Right cardiac atrium (tissue), 5 donors: ENCODE measurements at places on chromosomes 6 and 20. TPM values are rescaled to one million over a fixed set of nuclear protein-coding genes. Genes with fewer than 3 reads are reported as not detected.

The HSPA1L gene
- total RNA-seq: 2.5 TPM

The SLC22A2 gene
- total RNA-seq: not detected

DNA sequence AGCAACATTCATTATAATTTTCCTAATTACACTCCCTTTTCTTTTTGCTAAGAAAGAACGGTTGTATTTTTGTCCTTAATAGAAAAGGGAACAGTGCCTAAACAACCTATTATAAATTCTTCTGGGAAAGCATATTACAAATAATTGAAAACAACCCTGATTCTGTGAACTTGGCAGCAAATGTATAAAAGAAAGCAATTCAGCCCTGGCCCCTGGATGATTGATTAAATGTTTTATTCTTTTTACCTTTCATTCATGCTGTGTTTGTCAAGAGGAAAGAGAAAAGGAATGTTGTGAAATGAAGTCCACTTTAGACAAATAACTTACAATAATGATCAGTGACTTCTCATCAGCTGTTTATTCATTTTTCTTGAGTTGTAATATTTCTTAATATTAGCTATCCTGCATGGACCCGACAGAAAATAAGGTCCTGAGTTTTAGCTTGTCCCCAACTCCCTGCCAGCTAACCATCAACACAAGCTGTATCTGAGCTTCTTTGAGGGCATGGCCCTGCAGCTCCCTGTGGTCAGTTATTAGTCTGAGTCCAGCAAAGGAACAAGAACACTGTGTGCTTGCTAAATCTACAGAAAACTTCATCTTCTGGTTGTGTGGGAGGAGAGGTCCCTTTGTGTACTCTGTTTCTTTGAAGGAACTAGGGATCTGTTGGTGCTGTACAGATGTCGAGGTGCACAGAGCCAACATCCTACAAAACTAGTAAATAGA lies 248.2 kb downstream of the LAMA2 start:
- DNase-seq: peak; percentile 67

GRCh38 chr6:108526739-108527174 lies 34.0 kb upstream of the FOXO3 start:
- DNase-seq: no peak

DNA sequence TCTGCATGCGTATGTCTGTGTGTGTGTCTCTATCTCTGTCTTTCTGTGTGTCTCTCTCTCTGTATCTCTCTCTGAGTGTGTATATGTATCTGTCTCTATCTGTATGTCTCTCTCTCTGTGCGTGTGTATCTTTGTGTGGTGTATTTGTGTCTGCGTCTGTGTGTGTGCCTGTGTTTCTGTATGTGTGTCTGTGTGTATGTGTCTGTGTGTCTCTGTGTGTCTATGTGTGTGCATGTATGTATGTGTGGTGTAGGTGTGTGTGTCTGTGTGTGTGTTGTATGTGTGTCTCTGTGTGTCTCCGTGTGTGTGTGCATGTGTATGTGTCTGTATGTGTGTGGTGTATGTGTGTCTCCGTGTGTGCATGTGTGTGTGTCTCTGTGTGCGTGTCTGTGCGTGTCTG lies 243.0 kb upstream of the FOXQ1 start:
- no peak for DNase-seq

- no peak for DNase-seq
These were observed 492.4 kb upstream of the MARCKS start for GRCh38 chr6:113364766-113365165.
